ENCODE measurements at places on chromosomes 4 and X. TPM values are rescaled to one million over a fixed set of nuclear protein-coding genes. Genes with fewer than 3 reads are reported as not detected.
A peak's percentile ranks its signal among the peaks of the same experiment; 100 is the strongest.

DNA sequence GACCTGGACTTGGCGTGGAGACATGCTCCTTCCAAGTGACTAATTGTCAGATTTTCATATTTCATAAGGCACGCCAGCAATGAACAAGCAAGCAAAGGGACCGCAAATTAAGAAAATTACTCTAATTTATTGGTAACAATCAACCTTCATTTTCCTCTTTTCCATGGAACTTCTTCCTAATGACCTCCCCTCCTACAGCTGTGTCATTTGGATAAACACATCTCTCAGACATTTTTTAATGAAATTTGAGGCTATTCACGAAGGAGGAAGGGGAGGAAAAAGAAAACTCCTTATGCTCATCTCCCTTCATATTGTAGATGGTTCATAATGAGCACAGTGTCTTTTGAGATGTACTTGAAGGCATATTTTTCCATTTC lies 38.6 kb upstream of the TLR3 start:
- H3K4me3 ChIP-seq = peak overlapping the region; percentile 19
- H3K27ac ChIP-seq = peak overlapping the region; percentile 40
- H3K4me1 ChIP-seq = peaks cover 19% of the 10 kb centered on the region

The HDX gene
- 8.9 TPM for total RNA-seq

GRCh38 chrX:135006187-135006586 lies 15.4 kb downstream of the SMIM10 start:
- no peak overlapping the region for H3K4me3 ChIP-seq
- peaks cover 3% of the 10 kb centered on the region for H3K4me1 ChIP-seq
- DNase-seq = no peak
- no peaks in the 10 kb centered on the region for H3K27me3 ChIP-seq

- H3K36me3 ChIP-seq = no peaks in the 10 kb centered on the region
- no peaks in the 10 kb centered on the region for H3K27me3 ChIP-seq
- peak overlapping the region; percentile 81 for H3K4me3 ChIP-seq
- no peak for DNase-seq
- no peak overlapping the region for H3K27ac ChIP-seq
These were observed 1.5 kb downstream of the OPHN1 start for GRCh38 chrX:68431836-68432235.

DNA sequence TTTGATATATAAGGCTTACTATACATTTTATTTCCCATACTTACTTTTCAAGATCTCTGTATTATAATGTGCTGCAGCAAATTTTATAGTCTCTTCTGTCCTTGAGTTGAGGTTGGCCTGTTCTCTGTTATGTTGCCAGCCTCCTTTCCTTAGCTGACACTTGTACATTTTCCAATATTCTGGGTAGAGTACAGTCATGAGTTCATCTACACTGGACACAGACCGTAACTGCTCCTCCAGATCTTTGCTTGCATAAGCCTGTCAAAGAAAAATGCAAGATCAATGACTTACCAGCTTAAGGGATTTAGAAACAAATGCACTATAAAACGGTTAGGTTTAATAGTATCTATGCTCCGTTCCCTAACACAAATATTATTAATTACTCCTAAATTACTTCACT lies 63.2 kb downstream of the VEGFC start:
- peaks cover 14% of the 10 kb centered on the region for H3K36me3 ChIP-seq
- H3K4me1 ChIP-seq = peaks cover 4% of the 10 kb centered on the region
- H3K27me3 ChIP-seq = no peaks in the 10 kb centered on the region
- peak; percentile 54 for DNase-seq
- H3K4me3 ChIP-seq = no peak overlapping the region
- H3K27ac ChIP-seq = no peak overlapping the region

DNA sequence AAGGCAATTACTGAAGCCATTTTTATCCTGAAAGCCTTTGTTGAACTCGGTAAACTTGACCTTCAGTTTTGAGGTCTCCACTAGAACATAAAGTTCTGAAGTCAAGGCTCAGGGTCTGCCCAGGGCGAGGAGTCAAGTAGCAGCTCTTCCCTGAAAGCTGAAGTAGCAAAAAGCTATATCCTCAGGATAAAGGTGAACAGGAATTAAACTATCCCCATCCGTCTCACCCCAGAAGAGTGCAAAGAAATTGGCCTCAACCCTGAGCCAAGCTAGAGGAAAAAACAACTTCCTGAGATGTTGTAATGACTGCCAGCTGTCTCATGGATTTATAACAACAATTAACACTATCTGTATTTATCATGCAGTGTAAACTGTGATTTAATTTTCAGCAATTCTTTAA lies 590.8 kb downstream of the SPRY1 start:
- peak overlapping the region; percentile 88 for H3K27ac ChIP-seq
- peaks cover 14% of the 10 kb centered on the region for H3K4me1 ChIP-seq
- DNase-seq = no peak
- H3K27me3 ChIP-seq = no peaks in the 10 kb centered on the region

DNA sequence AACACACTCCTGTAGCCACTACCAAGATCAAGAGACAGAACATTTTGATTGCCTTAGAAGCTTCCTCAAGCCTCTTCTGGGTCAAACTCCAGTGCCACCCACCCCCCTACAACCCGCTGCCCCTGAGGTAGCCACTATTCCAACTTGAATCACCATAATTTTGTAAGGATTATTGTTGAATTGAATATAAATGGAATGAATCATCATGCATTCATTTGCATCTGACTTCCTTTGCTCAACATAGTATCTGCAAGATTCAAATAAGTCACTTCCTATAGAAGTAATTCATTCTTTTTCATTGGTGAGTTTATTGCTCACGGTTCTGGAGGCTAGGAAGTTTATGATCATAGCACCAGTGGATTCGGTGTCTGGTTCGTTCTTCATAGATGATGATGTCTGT lies 364.2 kb downstream of the SLITRK2 start:
- H3K4me3 ChIP-seq = no peak overlapping the region
- H3K27ac ChIP-seq = no peak overlapping the region
- H3K36me3 ChIP-seq = no peaks in the 10 kb centered on the region
- no peaks in the 10 kb centered on the region for H3K4me1 ChIP-seq
- no peak for DNase-seq

DNA sequence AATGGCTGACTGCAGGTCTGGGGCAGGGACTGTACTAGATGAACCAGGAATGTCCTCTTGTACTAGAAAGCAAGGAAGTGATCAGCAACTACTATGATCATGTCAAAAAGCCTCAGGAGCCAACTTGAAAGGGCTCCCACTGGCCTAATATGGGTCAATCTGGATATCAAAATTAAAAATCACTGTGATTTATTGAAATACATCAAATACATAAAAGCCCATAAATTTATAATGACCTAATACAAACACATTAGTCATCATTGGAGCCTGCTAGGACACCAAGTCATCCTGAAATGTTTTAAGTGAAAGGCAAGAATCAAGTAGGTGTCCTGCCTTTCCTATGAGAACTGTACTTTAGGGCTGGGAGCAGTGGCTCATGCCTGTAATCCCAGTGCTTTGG lies 70.5 kb upstream of the KLHL13 start:
- no peaks in the 10 kb centered on the region for H3K36me3 ChIP-seq
- no peaks in the 10 kb centered on the region for H3K27me3 ChIP-seq
- no peak overlapping the region for H3K4me3 ChIP-seq
- peaks cover 3% of the 10 kb centered on the region for H3K4me1 ChIP-seq

GRCh38 chr4:10504570-10505179 lies 47.4 kb upstream of the ZNF518B start:
- no peak overlapping the region for H3K27ac ChIP-seq
- no peaks in the 10 kb centered on the region for H3K36me3 ChIP-seq
- no peak for DNase-seq

The SATL1 gene
- 0.19 TPM for total RNA-seq

The CXCL5 gene
- total RNA-seq = 0.61 TPM

All from astrocyte (in vitro differentiated cells and primary cell).